Ureter (tissue), 1 donor: ENCODE measurements at places on chromosomes 5 and 9.

- DNase-seq: no peak
Observed at GRCh38 chr9:109506097-109506712, 8.1 kb upstream of the PTPN3 start.

DNA sequence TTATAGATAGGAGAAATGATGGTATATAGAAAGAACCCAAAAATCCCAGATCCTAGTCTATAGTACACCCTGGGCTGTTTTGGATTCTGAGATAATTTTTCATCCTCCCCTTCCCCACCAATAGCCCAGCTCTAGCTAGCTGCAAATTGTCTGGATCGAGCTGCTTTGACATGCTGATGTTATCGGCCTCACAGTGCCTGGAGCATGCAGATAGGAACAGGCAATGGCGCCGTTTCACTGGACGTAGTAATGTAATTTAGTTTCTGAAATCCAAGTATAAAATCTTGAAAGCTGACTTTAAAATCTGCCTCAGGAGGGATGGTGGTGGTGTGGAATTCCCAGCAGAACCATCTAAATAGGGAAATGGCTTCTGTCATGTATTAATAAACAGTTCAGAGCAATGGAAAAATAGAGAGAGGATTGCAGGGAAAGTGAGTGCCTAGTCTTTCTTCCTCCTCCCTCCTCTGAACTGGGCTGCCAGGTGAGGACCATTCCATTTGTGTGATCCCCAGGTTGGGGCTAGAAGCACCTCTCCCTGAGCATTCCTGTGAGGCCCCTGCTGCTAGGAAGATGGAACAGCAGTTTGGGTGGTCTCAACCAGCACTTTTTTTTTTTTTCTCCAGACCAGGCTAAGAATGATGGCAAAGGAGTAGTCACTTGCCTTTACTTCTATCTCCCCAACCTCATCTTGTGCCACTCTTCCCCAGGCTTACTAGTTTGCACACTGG, 31.9 kb downstream of the FAM219A start:
- no peak for DNase-seq

DNA sequence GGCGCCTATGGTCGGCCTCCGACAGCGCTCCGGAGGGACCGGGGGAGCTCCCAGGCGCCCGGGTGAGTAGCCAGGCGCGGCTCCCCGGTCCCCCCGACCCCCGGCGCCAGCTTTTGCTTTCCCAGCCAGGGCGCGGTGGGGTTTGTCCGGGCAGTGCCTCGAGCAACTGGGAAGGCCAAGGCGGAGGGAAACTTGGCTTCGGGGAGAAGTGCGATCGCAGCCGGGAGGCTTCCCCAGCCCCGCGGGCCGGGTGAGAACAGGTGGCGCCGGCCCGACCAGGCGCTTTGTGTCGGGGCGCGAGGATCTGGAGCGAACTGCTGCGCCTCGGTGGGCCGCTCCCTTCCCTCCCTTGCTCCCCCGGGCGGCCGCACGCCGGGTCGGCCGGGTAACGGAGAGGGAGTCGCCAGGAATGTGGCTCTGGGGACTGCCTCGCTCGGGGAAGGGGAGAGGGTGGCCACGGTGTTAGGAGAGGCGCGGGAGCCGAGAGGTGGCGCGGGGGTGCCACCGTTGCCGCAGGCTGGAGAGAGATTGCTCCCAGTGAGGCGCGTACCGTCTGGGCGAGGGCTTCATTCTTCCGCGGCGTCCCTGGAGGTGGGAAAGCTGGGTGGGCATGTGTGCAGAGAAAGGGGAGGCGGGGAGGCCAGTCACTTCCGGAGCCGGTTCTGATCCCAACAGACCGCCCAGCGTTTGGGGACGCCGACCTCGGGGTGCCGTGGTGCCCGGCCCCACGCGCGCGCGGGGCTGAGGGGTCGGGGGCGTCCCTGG, 561 bp downstream of the DAPK1 start:
- DNase-seq: no peak

GRCh38 chr9:107336718-107337360, 53.8 kb downstream of the RAD23B start:
- DNase-seq: peak; percentile 83

DNA sequence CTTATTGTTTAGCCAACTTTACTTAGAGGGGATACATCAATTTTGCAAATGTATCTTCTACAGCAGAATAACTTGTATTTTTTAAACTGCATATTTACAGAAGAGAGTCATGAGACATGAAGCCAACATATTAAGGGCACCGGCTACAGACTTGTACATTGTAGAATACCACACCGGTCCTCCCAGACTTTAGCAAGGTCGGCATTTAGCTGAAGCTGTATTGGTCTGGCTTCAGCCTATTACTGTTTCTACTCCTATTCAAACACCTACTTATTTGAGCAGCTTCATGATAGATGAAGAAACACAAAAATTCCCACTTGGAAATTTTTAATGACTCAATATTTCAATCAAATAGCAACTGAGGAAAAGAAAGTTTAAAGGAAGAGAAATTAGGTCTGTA, 33.0 kb downstream of the NR3C1 start:
- no peak for DNase-seq

GRCh38 chr5:157530226-157530972, 45.2 kb downstream of the ADAM19 start:
- DNase-seq: no peak

DNA sequence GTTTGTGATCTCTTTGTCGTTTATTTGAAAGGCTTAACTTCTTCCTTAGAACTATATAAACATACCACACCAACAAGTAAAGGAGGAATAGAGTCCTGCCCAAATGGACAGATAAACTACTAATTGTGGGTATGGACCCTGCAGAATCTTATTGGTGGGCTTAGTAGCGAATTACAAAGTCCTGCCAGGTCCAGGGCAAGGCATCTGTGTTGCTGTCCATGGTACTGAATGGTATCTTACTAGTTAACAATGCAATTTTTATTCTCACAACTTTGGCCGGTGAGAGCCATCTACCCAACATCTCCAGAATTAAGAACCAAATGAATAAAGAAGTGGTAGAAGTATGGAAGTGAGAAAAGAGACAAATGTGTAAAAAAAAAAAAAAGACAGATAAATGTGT, 1782.4 kb upstream of the WWC1 start:
- DNase-seq: no peak

- DNase-seq: no peak
Observed at GRCh38 chr5:173751266-173751600, 134.8 kb upstream of the BOD1 start.

DNA sequence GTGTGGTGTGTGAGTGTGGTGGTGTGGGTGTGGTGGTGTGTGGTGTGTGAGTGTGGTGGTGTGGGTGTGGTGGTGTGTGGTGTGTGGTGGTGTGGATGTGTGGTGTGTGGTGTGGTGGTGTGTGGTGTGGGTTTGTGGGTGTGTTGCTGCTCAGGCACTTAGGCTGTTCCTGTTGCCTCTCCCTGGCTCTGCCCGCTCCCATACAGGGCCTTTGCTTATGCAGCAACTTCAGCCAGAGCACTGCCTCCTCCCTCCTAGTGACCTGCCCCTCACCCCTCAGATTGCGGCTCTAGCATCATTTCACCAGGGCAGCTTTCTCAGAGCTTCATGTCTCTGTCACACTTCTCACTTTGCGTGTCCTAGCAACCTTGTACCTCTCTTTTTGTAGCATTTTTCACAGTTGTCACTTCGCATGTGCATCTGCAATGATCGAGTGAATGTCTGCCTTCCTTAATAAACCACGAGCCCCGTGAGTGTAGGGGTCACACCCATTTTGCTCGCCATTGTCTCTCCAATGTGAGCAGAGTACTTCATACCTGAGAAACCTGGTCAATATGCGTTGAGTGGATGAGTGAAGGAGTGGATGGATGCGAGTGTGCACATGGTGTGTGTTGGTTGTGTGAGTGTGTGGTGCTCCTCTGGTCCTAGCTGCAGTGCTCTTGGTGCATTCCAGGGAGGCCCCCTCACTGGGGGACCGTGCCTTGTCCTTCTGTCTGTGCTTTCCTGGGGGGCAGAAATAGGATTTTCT, 167.9 kb upstream of the PANK3 start:
- peak; percentile 34 for DNase-seq

GRCh38 chr9:90805006-90805996, 3.7 kb downstream of the SYK start:
- DNase-seq: no peak
